Epithelial cell of prostate (primary cell): ENCODE measurements at places on chromosomes 3 and 15.

DNA sequence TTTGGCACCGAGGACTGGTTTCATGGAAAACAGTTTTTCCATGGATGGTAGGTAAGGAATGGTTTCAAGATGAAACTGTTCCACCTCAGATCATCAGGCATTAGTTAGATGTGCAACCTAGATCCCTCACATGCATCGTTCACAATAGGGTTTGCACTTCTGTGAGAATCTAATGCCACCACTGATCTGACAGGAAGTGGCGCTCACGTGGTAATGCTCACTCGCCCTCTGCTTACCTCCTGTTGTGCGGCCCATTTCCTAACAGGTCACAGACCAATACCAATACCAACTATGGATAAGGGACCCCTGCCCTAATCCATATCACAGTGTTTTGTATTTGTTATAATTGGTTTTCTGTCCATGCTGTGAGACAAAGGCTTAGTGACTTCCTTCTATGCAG is 58.9 kb downstream of the SLMAP start:
- DNase-seq, result no peak

DNA sequence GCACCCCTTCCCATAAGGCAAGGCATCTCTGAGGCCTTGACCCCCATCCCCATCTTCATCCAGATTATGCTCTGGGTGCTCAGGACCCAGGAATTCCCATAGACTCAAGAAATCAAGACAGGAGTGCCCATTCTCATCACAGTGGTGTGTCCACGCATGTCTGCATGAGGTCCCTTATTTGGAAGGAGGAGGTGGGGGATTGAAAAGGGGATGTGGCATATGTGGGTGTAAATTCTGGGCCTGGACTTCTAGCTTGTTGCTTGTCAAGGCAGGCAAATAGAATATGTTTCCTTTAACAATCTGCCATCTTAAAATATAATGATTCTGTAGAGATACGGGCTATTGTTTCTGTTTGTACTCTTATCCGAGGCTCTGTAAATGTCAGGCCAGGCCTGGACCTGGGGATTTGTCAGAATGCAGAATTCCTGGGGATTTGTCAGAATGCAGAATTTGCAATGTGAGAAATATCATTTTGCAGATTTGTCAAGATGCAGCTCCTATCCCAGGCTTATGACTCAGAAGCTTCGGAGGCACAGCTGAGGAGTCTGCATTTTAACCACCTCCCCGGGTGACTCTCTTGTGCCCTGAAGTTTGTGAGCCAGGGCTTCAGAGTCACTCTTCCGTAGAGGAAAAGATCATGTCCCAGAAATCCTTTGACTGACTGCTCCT is 157.8 kb downstream of the SV2B start:
- DNase-seq, result no peak

GRCh38 chr3:189787632-189788031 is 156.4 kb downstream of the TP63 start:
- no peak for DNase-seq

DNA sequence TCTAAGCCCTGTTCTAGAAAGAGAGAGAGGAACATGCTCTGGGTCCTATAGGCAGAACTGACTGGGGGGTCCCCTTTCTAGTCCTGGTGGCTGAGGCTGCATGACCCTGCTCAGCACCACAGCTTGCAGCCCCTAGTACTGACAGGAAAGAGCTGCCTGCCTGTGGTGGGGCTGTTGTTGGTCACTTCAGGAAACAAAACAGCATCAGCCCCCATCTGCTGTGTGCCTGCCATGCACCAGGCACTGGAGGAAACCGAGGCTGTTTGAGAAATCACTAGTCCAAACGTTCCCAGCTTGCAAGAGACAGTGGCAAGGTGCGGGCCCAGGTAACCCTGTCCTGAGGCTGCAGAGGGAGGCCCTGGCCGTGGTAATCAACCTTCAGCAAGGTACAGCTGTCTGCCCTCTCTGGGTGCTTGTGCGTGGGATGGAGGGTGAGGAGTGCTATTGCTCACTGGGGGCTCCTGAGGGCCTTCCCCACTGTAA is 90.6 kb downstream of the IQSEC1 start:
- DNase-seq, result no peak

- no peak for DNase-seq
These were observed 63.5 kb downstream of the HACD2 start for GRCh38 chr3:123521179-123521969.

- DNase-seq, result no peak
These were observed 1.2 kb downstream of the GP5 start for GRCh38 chr3:194397757-194398312.

- no peak for DNase-seq
These were observed 4.1 kb upstream of the TM4SF4 start for GRCh38 chr3:149470381-149470780.

- DNase-seq, result no peak
These were observed 72.6 kb downstream of the ST6GAL1 start for GRCh38 chr3:187002915-187003314.

DNA sequence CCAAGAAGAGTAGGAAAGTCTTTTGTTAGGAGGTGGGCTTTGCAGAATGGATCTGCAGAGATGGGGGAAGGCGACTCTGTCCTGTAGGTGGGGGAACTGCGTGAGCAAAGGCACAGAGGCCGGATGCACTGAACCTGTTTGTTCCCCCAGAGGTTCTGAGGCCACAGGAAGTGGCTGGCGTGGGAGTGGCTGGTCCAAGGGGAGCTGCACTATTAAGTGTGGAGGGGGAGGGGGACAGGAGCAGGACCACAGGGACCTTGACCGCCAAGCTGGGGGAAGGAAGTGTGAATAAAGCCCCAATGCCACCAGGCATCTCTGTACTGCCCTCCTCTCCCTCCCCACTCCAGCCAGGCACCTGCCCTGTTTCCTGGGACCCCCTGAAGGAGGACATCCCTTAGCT is 51.8 kb downstream of the CYP11A1 start:
- DNase-seq, result no peak

DNA sequence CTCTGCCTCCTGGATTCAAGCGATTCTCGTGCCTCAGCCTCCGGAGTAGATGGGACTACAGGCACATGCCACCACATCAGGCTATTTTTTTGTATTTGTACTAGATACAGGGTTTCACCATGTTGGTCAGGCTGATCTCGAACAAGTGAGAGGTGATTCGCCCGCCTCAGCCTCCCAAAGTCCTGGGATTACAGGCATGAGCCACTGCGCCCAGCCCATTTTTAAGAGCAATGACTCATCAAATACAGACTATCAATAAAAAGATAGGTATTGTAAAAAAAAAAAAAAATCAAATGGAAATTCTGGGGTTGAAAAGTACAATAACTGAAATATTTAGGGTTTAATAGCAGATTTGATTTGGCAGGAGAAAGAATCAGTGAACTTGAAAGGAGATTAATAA is 129.0 kb downstream of the TJP1 start:
- no peak for DNase-seq

GRCh38 chr3:45507820-45508317 is 86.7 kb upstream of the LIMD1 start:
- DNase-seq, result no peak

DNA sequence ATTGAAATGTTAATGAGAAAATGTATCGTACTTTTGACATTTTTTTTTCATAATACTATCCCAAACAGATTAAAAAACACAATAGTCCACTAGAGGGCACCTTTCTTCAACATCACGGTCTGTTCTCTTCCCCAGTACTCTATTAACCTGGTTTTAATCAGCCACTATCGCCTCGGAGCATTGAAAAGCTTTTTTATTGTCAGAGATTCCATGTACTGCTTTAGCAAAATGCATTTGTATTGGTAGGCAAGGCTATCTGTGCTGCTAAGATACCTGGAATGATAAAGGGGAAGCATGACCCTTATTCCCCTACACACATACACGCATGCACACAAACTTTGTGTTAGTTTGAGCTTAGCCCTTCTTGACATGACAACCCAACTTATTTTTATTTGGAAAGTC is 160.1 kb upstream of the IL12A start:
- no peak for DNase-seq

GRCh38 chr3:128517648-128518047 is 24.6 kb upstream of the GATA2 start:
- DNase-seq, result no peak

DNA sequence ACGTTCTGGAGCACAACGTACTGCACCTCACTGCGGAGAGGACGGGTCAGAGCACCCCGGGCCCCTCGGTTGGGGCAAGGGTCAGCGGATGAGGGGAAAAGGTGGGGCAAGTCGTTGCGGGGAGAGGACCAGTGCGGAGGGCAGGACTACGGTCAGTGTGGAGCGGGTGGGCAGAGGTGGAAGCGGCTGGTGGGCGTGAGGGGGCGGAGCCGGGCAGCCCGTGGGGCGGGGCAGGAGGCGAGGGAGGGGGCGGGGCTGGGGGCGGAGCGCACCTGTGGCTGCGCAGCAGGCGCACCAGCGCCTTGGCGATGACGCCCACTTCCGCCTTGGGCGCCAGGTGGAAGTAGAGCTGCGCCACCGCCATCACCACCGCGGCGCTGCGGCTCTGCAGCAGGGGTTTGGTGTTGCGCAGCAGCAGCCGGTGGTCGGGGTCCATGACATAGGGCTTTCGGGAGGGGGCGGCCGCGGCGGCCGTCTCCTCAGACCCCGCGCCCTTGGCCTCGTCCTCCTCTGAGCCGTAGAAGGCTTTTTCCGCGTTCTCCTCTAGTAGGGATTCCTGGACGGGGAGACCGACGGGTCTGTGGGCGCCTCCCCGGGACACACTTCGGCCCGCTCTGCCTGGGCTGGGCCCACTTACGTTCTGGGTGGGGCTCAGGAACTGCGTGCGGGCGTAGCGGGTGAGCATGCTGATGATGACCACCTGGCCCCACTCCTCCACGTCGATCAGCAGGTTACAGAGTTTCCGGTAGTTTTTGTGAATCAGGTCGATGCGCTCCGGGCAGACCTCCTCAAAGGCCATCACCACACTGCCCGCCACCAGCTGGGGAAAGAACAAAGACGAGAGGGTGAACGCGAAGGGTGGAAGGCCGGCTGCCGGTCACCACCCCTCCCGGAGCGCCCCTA is 29.2 kb downstream of the AP3B2 start:
- peak; percentile 44 for DNase-seq

DNA sequence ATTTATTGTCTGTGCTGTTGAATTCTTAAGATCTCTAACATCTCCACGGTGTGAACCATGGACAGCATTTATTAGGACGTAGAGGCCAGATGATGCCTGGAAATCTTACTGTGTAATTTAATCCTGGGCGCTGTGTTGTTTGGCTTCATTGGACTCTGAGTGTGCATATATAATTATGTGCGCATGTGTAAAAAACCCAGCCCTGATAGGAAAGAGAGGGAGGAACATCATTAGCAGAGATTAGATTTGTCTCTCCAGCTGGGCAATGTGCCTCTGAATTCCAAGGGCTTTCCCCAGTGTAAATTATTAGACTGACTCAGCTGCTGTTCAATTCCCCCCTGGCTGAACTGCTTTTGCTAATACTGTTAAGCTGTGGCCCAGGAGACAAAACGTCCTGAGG is 39.6 kb downstream of the MAP3K13 start:
- DNase-seq, result no peak

- no peak for DNase-seq
These were observed 26.6 kb downstream of the HDAC11 start for GRCh38 chr3:13506680-13507079.

GRCh38 chr3:141308588-141309218 is 59.6 kb upstream of the ZBTB38 start:
- no peak for DNase-seq

GRCh38 chr3:126360714-126361060 is 3.5 kb upstream of the KLF15 start:
- no peak for DNase-seq

DNA sequence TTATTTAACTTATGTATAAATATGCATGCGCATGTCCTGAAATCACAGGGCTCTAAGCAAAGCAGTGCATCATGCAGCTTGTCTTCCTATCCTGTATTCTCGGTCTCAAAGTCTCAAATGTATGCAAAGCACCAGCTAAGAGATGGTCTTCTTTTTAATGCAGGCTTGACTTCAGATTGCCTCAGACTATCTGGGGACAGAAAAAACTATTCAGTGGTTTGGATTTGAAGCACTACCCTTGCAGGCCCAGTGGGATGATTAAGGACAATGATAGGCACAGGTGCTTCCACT is 18.5 kb upstream of the NMNAT3 start:
- no peak for DNase-seq

- DNase-seq, result no peak
These were observed 4.5 kb upstream of the SEMA3B start for GRCh38 chr3:50264383-50264963.

DNA sequence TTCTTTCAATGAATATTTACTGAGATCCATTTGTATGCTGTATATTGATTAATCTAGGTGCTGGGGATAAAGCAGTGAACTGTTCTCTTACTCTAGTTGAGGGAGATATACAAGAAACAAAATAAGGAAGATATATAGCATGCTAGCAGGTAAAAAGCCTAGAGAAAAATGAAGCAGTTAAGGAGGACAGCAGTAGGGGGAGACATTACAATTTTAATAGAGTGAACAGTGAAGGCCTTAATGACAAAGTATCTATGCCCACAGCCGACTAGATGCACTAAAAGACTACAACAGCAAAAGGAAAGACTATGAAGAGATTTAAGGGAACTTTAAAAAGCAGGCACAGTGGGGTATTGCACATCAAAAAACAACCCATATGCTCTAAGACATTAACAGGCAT is 81.4 kb downstream of the XRN1 start:
- no peak for DNase-seq

- no peak for DNase-seq
These were observed 39.8 kb upstream of the ZBTB38 start for GRCh38 chr3:141328286-141329166.

DNA sequence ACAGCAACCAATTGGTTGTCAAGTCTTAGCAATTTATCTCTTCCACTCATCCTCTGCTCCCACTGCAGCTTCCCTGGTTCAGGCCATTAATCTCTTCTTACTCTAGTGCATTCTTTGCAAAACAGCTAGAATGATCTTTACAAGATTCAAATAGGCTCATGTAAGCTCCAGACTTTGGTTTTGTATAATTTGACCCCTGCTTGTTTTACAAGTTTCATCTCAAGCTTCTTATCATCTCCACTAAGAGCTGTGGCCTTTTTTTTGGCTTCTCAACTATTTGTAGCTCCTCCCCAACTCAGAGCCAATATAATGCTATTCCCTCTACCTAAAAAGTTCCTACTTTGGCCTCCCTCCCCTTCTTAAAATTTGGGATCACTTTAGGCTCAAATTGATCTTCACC is 121.8 kb downstream of the GOLIM4 start:
- no peak for DNase-seq

- DNase-seq, result no peak
These were observed 71.4 kb downstream of the TFDP2 start for GRCh38 chr3:142077859-142078500.

DNA sequence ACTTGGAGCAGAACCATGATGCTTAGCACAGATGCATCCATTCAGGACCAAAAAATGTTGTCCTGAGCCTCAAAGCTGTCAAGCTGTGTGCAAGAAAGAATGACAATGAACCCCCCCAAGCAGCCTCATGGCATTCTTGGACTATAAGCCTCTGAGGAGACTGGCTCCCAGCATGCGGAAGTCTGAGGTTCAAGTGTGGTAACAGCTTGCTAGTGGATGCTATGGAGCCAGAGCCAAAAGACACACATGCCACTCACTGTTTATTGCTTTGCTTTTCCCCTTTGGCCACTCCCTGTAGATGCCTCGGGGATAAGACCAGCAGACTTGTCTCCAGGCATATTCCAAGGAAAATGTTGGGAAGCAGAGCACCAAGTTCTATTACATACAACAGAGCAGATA is 38.2 kb upstream of the SNRK start:
- DNase-seq, result no peak

GRCh38 chr15:32676169-32676568 is 34.7 kb downstream of the SCG5 start:
- DNase-seq, result no peak
